Amniotic epithelial cell (primary cell): ENCODE measurements at places on chromosomes 4 and X.

- no peak for DNase-seq
These were observed 3.4 kb downstream of the PJA1 start for GRCh38 chrX:69161786-69162349.

- no peak for DNase-seq
These were observed 909.4 kb downstream of the FSTL5 start for GRCh38 chr4:161254375-161254774.

- peak; percentile 45 for DNase-seq
These were observed 5.1 kb downstream of the USP27X start for GRCh38 chrX:49884290-49884862.

DNA sequence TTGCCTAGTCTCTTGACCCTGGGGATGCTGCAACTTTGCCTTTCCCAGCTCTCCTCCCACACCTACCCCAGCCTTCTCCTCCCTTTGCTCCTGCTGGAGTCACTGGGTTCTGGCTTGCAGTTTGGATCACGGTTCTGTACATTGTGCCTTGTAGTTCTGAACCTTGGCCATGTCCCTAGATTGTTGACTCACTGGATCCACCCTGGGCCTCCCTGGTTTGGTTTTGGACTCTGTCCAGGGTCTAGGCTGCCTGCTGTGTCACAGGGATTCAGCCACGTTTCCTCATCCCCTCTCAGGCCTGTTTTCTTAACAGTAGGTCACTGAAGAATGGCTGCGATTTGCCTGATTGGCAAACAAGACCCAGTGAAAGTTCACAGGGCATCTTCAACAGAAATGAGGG lies 11.5 kb upstream of the GABRE start:
- peak; percentile 51 for DNase-seq

DNA sequence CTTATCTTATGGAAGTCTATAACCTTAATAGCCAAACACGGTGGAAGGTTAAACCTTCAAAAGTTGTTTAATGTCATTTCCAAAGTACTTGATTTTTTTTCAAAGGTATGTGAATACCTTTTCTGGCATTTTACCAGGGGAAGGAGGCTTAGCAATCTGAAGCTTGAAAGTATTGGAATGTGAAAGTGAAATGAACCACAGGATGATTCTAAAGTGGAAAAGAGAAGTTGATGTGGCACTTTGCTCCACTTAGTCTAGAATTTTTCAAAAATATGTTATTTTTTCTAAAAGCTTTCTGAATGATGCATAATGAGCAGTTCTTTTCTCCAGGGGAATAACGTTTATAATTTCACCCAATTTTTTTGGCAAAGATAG lies 19.2 kb downstream of the PI4K2B start:
- DNase-seq = no peak

- DNase-seq = peak; percentile 32
These were observed 45.4 kb downstream of the BMPR1B start for GRCh38 chr4:94803181-94803580.

GRCh38 chr4:6769989-6770420 lies 12.5 kb upstream of the KIAA0232 start:
- DNase-seq = no peak

DNA sequence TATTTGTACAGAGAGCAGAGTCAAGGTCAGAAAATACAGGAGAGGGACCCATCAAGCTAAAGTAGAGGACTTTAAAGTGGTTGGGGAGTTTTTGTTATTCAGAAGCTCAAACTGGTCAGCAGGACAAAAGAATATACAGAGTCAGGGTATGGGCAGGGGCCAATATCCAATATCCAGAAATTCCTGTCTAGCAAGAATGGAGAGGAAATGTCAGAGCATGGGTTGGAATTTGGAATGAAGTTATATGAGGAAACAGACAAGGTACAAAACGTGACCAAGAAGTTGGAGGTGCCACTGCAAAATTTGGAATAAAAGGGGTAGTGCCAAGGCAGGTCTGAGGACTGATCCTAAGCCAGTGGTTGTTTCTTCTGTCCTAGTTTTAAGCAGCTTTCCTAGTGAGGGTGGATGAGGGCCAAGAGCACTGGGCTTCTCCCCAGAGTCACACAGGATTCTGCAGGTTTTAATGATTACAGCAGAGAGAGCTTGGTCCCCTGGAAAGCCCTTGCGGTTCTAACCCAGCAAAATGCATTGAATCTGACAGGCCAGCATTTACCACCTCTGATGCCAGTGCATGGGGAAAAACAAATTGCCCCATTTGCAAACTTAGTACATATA lies 304.7 kb upstream of the FTHL17 start:
- no peak for DNase-seq

DNA sequence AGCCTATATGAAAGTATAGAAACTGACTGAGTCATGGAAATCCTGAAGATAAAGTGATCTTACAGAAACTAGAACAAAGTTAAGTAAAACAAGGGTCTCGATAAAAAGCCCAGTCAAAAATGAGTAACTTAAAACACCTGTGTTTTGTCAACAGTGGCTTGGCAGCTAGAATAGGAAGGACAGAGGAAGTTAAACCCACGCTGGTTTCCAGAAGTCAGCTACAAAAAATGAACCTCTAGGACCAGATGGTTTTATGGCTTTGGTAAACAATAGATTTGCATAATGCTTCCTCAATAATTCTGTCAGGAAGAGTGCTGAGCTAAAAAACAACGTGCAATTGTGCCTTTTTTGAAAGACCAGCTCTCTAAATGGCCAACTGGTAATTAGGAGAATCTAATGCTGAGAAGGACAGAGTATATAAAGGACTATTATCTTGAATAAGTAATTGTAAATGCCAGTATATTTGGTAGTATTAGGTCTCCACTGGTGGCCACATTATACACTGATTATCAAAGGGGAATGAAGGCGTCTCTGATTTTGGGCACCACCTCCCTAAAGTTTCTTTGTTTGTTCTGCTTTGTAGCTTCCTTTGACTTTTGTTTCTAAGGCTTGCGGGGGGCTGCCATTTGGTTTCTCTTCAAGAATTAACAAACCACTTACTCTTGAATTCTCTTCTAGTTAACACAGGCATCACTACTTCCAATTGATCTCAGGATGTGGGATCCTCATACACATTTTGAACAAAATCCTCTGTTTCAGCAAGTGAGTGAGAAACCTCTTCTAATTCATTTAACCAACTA lies 72.2 kb upstream of the PPP3CA start:
- peak; percentile 13 for DNase-seq

DNA sequence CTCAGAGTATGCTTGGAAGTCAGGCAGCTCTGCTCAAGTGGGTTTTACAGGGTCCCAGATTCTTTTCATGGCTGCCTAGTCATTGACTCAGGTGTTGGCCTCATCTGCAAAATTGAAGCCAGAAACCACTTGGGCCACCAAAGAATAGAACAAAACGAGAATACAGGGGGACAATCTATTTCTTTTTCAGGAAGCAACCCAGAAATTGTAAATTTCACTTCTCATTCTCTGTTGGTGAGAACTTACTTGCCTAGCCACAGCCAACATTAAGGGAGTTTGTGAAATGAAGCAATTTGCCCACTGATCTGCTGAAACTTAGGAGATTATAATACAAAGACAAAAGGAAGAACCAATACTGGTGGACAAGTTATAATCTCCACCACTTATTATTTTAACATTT lies 8.6 kb upstream of the TKTL2 start:
- DNase-seq = no peak

DNA sequence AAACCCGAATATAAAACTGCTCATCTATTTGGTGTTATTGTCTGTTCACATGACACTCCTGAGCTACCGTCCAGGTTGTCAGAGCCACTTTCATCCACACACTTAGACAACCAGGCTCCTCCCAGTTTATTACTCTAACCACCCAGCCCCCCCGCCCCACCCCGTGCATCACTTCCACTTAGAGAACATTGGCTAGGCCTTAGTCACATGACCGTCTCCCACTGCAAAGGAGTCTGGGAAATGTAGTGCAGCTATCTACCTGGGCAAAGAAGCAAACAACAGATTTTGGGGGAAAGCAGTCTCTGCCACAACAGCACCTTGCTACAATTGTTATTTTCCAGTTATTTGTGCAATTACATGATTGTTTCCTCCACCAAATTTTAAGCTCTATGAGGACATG lies 57.6 kb upstream of the RBPJ start:
- DNase-seq = no peak

- DNase-seq = no peak
These were observed 4.4 kb upstream of the SOWAHB start for GRCh38 chr4:76902233-76902890.

- DNase-seq = no peak
These were observed 165.7 kb upstream of the CT83 start for GRCh38 chrX:116628464-116628863.

DNA sequence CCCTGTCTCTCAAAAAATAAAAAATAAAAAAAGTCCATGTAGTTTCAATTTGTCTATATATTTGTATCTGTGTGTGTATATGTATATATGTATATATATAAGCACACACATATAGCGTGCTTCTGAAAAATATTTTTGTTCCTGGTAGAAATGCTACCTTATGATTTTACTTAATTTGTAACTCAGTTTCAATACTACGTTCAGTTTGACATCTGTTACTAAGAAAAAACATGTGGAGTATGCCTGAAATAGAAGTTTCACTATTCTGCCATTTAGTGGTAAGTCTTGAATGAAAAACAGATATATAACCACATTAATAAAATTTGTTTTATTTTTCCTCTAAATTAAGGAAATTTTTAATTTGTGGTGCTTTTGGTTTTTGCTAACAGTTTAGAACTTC lies 14.2 kb downstream of the FSTL5 start:
- no peak for DNase-seq

- no peak for DNase-seq
These were observed 44.0 kb downstream of the RELL1 start for GRCh38 chr4:37641886-37642849.

DNA sequence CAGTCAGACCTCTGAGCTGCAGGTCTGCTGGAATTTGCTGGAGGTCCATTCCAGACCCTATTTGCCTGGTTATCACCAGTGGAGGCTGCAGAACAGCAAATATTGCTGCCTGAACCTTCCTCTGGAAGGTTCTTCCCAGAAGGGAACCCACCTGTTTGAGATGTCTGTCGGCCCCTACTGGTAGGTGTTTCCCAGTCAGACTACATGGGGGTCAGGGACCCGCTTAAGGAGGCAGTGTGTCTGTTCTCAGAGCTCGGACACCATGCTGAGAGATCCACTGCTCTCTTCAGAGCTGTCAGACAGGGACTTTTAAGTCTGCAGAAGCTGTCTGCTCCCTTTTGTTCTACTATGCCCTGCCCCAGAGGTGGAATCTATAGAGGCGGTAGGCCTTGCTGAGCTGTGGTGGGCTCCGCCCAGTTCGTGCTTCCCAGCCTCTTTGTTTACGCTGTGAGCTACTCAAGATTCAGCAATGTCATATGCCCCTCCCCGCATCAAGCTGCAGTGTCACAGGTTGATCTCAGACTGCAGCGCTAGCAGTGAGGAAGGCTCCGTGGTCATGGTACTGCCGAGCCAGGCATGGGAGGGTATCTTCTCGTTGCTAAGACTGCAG lies 44.1 kb upstream of the KDR start:
- peak; percentile 34 for DNase-seq

DNA sequence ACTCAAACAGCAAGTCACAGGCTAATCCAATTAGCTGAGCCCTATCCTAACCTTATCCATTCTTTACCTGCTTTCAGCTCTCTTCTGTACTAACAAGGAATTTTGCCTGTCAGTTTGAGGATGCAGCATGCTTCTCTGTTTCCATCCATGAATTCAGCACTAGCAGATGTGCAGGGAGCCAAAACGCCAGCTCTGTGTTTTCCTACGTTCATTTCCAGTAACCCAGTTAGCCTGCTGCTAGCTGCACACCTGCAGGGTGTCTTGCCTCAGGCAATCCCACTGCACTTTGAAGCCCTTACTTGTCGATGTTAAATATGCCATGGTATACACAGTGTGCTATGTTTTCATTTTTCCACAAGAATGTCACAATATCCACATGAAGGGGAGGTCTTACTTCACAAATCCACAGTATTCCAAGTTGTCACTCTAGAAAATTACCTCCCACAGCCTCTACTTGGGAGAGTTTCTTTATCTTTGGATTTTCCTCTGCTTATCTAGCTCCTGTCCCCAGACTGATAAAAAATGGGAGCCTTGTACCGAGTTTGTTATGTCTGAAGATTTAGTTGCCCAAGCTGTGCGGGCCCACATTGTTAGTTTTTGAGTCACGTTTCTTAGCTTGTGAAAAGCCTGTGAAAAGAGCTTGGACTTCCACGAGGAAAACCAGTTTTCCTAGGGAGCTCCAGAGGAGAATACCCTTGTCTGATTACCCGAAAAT lies 127.6 kb upstream of the HHIP start:
- DNase-seq = peak; percentile 86

- DNase-seq = no peak
These were observed 20.7 kb upstream of the SLC25A6 start for GRCh38 chrX:1412551-1413161.
